Fibroblast of mammary gland (primary cell): ENCODE measurements at places on chromosomes 3 and 15.

- no peak for DNase-seq
Observed at GRCh38 chr3:124517306-124517705, 212.9 kb upstream of the UMPS start.

DNA sequence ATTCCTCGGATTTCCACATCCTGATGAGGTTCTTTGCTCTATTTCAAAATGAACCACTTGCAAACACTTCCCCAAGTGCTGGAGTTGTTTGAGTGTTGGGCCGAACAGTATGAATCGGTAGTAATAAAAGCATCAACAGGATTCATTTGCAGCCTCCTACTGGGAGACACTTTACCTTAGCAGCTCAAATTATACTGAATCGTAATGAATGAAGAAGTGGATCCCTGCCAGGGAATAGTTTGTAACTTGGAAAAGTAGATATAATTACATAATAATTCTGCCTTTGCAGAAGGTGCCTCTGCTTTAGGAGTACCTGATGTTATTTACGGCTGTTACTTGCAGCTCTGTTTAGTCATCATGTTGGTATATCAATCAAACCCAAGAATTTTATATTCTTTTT is 669.1 kb downstream of the CADM2 start:
- DNase-seq, result no peak

- DNase-seq, result peak; percentile 73
Observed at GRCh38 chr15:38406436-38406835, 47.5 kb upstream of the FAM98B start.

- no peak for DNase-seq
Observed at GRCh38 chr15:82106679-82107078, 60.9 kb upstream of the MEX3B start.

DNA sequence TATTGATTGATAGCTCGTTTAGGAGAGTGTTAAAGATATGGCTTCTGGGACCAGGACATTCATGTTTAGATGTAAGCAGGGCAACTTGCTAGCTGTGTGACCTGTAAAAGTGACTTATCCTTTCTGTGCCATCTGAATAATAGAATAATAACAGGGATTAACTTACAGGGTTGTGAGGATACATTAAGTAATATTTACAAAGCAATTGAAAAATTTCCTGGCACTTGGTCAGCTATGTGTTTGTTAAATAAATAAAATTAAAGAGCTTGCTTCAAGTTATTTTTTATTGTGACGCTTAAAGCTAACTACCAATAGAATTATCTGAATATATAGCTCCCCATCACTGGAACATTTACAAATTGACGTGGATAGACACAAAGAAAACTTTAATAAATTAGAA is 287.9 kb upstream of the CDIN1 start:
- no peak for DNase-seq

GRCh38 chr15:64566629-64567427 is 106.5 kb downstream of the ZNF609 start:
- no peak for DNase-seq

DNA sequence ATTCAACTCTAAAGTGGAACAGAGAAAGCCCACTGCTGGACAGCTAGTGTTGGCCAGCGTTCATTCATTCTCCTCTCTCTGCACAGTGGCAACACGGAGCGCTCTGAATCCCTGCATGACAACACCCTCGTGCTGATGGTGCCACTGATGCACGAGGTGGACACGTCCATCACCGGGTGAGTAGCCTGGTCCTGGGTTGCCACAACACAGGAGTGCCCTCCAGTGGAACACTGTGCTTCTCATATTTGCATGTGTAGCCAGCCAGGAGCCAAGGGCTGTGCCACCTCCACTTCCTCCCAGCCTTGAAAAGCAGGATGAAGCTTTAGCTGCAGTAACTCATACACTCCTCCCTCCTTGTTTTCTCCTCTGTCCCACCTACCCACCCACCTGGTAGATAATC is 120.0 kb upstream of the CTDSPL start:
- peak; percentile 32 for DNase-seq

DNA sequence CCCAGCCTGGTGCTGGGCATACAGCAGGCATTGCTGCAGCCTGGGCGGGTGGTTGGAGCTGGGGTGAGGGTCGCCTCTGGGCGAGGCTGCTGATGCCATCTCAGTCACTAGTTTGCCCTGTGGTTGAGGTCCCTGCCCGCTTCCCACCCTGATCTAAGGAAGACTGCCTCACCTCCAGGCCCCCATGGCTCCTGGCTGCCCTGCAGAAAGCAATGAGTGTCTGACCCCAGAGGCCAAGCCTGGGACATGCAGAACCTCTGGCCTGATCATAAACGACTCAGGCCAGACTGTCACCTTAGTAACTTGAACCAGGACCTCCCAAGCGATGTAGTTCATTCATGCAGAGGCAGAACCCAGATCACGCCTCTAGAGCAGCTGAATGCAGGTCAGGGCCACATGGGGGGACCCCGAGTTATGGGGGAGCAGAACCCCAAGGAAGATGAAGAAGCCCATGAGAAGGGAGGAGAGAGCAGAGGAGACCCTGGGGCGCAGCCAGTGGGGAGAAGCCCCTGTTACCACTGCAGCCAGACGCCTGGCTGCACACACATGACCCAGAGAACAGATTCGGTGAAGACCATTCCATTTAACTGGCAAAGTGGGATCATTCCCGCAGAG is 213.9 kb downstream of the TBC1D2B start:
- no peak for DNase-seq

DNA sequence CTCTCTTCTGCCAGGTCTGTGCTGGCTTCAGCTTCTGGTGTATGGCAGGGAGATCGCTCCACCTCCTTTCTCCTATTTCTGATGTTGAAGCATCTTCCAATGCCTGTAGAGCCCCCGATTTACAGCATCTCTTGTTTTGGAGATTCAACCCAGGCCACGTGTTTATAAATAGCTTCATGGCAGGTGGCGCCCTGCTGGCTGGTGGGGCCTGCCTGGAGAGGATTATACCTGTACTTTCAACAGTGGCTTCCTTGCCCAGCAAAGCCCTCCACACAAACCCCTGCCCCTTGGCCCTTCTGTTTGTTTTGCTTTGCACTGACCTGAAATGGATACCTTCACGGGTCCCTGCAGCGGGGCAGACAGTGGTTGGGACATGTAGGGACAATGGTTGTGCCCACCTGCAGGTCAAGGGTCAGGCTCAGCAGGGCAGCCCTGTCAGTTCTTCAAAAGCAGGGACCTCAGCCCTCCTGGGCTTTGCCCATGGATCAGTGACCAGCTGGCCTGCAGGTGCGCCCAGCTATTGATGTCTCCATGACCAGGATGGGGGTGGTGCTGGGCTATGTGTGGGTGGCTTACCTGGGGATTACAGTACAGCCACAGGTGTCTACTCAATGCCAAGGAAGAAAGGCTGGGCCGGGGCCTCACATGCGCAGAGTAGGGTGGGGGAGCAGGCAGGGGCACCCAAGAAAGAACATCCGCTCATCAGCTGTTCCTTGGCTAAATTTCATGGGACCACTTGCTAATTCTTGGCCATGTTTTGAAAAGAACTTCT is 112.7 kb upstream of the PRR23C start:
- DNase-seq, result no peak

DNA sequence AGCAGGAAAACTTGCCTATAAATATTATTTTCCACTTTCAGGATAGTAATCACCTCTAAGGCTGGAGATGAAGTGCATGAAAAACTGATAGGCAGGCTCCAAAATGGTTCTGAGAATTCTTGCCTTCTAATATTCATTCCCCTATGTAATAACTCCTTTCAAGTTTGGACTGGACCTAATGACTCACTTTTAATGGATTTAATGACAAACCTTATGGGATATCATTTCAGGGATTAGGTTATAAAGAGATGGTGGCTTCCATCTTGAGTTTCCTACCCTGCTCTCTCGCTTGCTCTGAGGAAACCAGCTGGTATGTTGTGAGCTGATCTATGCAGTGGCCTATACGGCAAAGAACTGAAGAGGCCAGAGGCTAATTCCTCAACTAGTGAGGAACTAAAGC is 192.0 kb downstream of the BCHE start:
- DNase-seq, result no peak

- DNase-seq, result peak; percentile 90
Observed at GRCh38 chr3:32076566-32076965, 29.9 kb upstream of the GPD1L start.
